ENCODE measurements at places on chromosomes 4 and X.

GRCh38 chr4:139050446-139050845 lies 34.9 kb downstream of the NOCT start:
- no peak for DNase-seq

DNA sequence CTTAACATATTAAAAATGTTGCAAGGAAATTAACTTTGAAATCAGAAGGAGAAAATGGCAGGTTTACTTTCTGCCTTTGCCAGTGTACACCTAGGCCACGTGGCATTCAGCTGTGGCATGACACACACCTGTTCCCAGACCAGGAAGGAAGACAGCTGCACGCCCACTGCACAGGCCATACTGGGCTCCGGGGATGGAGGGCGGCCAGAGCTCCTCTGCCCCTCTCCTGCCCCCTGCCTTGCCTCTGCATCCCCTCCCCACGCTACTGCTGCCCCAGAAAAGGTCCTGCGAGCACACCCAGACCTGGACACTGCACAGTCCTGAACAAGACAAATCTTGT lies 68.4 kb downstream of the GATB start:
- DNase-seq, result no peak

DNA sequence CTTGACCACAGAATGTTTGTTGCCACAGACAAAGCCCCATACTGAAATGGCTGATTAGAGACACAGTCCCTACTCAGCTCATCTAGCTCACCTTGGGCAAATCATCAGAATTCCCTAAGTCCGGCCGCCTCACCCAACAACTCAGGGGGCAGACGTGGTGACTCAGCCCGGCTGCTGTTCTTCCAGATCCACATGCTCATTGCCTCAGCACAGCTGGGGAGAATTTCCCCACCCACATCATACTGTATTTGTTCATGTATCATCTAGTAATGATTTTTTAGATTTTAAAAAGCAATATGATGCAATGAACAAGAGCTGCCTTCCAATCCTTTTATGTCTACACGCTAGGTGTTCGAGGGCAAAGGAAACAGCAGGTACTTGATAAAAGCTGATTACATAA lies 333.8 kb upstream of the TENM3 start:
- no peak for DNase-seq

- DNase-seq, result no peak
Observed at GRCh38 chr4:26201120-26201519, 119.7 kb upstream of the RBPJ start.

- no peak for DNase-seq
Observed at GRCh38 chr4:166003811-166004210, 130.8 kb downstream of the TLL1 start.

DNA sequence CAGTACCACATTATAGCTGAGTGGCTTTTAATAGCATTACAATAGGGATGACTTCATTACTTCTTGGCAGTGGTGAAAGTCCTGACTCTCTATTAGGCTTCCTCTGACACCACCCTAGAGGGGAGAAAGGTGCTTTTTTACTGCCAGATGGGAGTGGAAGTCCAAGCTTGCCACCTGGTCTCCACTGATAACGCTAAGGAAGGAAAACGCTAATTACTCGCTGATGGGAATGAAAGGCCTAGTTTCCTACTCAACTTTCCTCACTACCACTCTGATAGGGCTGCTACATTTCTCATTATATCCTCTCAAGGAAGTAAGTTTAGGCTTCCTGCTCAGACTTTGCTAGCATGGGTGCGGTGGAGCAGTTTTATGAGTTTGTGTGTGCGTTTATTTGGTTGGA lies 62.3 kb upstream of the PAGE3 start:
- no peak for DNase-seq

GRCh38 chrX:44637282-44637681 lies 94.6 kb upstream of the FUNDC1 start:
- no peak for DNase-seq

DNA sequence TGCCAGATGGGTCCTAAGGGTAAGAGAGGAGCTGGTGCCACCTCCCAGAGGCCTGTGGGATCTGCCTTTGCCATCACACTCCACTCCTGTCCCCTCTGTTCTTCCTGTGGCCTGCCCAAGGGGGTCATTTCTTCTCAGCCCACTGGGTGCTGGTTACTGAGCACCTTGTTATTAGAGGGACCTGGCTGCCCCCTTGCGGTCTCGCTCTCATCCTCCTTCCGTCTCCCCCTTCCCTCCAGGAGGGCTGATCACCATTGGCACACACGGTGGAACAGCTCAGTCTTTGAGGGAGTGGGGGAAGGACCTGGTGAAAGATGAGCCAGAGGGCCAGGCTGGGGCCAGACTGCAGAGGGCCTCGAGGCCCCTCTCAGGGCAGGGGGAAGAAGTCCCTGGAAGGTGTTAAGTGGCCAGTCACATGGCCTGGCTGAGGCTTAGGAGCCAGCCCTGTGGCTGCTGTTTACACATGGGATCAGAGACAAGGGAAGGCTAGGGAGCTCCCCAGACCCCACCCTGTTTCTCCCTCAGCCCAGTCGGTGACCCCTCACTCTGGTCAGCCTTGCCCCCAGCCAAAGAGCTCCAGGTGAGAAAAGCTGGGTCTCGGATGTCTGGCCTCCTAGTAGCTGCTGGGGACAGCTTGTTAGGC lies 68.1 kb downstream of the MTMR1 start:
- no peak for DNase-seq

- no peak for DNase-seq
Observed at GRCh38 chr4:28373601-28374000, 1513.0 kb downstream of the STIM2 start.

DNA sequence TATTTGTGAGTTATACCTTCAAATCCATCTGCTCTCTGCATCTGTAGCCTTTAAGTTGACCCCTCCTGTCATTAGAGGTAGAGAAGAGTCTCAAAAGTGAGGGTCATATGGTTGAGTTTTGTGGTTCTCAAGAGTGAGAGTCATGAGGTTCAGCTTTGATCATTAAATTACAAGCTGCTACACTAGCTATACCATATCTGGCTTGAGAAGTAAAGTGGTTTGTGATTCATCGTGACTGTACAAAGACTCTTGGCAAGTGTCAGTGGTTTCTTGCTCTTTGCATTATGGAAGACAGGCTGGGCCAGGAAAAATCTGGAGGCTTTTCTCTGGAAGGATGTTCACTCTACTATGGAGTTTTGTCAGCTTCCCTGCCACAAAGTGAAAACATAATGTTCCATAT lies 170.6 kb downstream of the ZC4H2 start:
- no peak for DNase-seq

DNA sequence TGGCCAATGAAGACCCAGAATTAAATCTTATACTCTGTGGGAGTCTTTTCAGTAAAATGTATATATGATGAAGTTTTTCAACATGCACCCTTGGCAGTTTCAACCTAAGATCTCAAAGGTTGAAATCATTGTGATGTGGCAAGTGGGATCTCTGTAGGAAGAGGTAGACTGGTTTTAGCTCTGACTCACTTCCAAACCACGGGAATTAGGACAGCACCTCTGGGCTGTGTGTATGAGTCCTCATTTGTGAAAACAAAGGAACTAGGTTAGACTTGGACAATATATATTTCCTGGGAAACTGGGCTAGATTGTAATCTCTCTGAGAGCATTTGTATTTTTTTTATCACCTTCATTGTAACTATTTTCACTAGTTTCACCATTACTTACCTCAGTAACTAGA lies 333.0 kb downstream of the ADGRL3 start:
- DNase-seq, result no peak

- DNase-seq, result no peak
Observed at GRCh38 chrX:54964766-54965497, 29.1 kb downstream of the PFKFB1 start.

DNA sequence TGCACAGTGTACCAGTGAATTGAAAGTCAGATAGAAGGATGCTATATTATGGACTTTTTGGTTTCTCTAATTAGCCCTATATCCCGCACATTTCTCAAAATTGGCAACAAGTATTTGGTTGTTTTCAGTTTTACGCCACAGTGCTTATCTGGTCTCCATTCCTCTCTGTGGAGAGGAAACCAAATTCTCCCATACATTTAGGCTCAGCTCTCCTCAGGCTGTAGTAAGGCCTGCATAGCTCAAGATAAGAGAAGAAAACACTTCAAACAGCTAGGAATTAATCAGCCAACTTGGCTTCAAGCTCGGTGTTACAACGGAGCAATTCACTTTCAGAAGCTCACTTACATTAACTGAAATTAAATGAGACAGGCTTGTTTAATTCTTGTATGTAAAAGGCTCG lies 263.2 kb downstream of the PDHA2 start:
- no peak for DNase-seq

- no peak for DNase-seq
Observed at GRCh38 chr4:57172065-57172464, 61.9 kb upstream of the IGFBP7 start.

GRCh38 chr4:3729882-3730226 lies 36.3 kb upstream of the ADRA2C start:
- DNase-seq, result no peak

GRCh38 chr4:71765821-71766383 lies 18.0 kb downstream of the GC start:
- no peak for DNase-seq

GRCh38 chr4:10762561-10762960 lies 78.0 kb upstream of the CLNK start:
- no peak for DNase-seq

DNA sequence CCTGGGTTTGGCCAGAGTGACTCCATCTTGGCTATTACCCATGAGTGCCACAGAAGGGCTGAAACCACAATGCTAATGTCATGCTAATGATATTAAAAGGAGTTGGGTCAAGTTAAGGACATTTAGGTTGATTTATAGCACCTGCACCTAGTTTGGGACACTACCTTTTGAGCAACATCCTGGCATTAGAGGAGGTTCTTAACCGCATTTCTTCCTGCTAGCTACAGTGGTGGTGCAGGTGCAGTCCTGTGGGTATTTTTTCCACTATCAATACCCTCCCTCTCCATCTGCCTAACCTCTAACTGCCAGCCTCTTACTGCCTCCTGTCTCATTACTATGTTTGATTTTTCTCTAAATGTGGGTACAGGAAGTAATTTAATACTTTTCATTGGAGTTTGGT lies 1276.1 kb downstream of the FSTL5 start:
- DNase-seq, result no peak

DNA sequence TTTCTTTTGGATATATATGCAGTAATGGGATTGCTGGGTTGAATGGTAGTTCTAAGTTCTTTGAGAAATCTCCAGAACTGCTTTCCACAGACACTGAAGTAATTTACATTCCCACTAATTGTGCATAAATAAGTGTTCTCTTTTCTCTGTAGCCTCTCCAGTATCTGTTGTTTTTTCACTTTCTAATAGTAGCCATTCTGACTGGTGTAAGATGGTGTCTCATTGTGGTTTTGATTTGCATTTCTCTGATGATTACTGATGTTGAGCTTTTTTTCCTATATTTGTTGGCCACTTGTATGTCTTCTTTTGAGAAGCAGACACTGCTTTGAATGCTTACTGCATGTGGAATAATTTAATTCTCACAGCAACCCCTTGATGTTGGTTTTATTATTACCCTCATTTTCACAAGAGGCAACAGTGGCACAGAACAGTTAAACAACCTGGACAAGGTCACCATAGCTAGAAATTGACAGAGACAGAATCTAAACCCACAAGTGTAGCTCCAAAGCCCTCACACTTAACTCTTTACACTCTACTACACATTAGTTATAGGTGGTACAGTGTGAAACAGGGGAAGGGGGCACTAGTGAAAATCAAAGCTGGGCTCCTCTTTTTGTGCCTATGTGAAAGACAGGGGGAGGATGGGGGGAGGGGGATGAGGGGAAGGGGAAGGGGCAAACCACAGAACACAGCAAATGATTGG lies 96.1 kb downstream of the REELD1 start:
- DNase-seq, result no peak

- DNase-seq, result no peak
Observed at GRCh38 chr4:1496116-1496642, 89.9 kb upstream of the NKX1-1 start.

DNA sequence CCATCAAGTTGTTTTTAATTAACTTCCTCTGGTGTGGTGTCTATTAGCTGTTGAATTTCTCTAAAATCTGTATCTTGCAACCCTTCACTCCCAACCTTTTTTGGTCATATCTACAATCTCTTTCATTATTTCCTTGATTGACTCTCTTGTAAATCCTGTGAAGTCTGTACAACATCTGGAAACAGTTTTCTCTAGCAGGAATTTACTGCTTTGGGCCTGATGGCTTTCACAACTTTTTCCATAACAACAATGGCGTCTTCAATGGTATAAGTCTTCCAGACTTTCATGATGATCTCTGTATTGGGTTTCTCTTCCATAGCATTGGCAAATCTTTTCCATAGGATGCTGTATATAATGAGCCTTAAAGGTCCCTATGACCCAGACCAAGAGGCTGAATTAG lies 49.0 kb downstream of the TBC1D19 start:
- DNase-seq, result no peak

- no peak for DNase-seq
Observed at GRCh38 chr4:145043306-145043705, 54.7 kb downstream of the ANAPC10 start.

- no peak for DNase-seq
Observed at GRCh38 chrX:96027407-96027806, 657.2 kb upstream of the DIAPH2 start.

DNA sequence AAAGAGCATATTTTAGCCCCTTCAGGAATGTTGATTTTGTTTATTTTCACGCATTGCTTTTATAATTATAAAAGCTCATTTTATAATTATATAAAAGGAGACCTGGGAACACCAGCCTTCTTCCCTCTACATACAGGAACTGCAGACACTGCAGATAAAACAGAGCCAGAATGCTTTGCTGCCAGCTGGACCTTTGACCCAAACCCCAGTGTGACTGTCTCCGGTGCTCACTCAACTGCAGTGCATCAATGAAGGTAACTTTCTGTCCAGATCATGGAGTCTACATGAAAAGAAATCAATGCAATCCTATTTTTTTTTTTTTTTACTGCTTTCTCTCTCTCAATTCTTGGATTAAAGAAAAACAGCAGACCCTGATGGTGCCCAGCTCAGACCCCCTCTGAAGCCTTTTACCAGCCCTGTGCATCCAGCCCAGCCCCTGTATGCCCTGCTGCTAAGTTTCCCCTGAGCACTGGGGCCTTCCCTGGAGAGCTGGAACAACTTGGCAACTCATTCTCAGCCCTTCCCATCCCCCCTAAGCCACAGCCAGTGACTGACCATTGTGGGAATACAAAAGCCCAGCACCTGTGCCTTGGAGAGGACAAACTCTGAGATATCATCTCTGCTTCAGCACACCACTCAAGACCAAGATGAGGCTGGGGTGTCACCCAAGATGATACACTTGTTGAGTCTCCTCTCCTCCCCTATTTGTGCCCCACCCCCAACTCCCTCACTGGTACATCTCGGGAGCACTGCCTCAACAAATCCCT lies 182.1 kb downstream of the EVC2 start:
- DNase-seq, result peak; percentile 24

DNA sequence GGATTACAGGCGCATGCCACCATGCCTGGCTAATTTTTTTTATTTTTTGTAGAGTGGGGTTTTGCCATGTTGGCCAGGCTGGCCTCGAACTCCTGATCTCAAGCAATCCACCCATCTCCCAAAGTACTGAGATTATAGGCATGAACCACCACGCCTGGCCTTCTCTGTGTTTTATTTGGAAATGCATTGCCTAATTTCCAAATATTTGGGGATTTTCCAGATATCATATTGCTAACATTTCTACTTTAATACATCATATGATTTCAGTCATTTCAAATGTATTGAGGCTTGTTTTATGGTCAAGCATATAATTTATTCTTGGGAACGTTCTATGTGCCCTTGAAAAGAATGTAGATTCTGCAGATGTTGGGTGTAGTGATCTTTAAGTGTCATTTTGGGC lies 38.8 kb downstream of the FGF2 start:
- DNase-seq, result no peak

GRCh38 chrX:86192827-86193226 lies 44.6 kb downstream of the DACH2 start:
- DNase-seq, result no peak

Data from large intestine (tissue), 12 donors.